Osteoblast (primary cell): ENCODE measurements at places on chromosomes 12 and 14. TPM values are rescaled to one million over a fixed set of nuclear protein-coding genes. Genes with fewer than 3 reads are reported as not detected.
A peak's percentile ranks its signal among the peaks of the same experiment; 100 is the strongest.

GRCh38 chr12:92942905-92943304 lies 13.8 kb upstream of the EEA1 start:
- no peaks in the 10 kb centered on the region for H3K27me3 ChIP-seq
- DNase-seq: no peak
- H3K4me1 ChIP-seq: peaks cover 14% of the 10 kb centered on the region
- H3K4me3 ChIP-seq: no peak overlapping the region
- no peaks in the 10 kb centered on the region for H3K36me3 ChIP-seq

DNA sequence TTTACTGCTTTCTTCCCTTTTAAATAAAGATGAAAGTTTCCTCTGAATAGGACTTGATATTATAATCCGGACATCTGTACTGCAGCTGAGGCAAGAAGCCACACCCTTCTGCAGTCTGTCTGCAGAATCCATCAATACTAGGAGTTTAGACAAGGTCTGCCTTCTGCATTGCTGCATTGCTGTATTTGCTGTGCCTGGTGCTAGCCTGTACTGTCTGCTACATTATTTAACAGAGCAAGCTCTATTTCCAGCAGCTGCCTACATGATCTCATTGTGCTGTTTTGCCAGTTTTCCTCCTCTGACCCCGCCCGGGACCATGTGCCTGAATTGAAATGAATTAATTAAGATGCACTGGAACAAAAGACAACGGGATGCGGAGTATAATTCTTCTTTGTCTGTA lies 1.7 kb downstream of the TUBA1A start:
- H3K27ac ChIP-seq: no peak overlapping the region
- H3K4me3 ChIP-seq: peak overlapping the region; percentile 85
- peaks cover 10% of the 10 kb centered on the region for H3K4me1 ChIP-seq
- peaks cover 21% of the 10 kb centered on the region for H3K36me3 ChIP-seq
- DNase-seq: peak; percentile 70

DNA sequence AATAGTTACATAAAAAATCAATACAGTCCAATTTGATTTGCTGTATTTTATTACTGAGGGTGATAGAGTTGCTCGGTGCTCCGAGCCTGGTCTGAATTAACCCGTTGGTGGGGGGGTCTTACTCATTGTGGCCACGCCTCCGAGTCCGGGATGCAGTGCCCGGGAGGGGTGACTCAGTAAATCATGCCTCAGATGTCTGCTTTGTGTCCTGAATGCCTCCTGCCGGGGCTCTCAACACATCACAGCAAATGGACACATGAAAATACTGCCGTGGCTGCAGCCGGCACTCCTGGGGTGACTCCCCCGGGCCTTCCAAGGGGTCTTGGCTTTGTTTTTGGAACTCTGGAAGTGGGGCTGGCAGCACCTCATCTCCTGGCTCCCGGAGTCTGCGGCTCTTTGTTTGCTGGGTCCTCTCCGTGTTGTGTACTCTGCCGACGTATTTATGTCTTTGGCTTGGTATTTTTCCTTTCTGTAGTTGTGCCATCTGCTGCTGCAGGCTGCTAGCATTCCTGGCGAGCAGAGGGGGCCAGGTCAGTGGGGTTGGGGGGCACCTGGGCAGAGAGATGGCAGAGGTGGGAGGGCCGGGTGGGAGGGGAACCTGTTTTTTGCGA lies 129.0 kb downstream of the AACS start:
- H3K27me3 ChIP-seq: peaks cover 10% of the 10 kb centered on the region
- H3K4me1 ChIP-seq: no peaks in the 10 kb centered on the region
- DNase-seq: no peak
- no peaks in the 10 kb centered on the region for H3K36me3 ChIP-seq
- no peak overlapping the region for H3K27ac ChIP-seq

GRCh38 chr14:87667659-87668058 lies 325.3 kb downstream of the GALC start:
- H3K36me3 ChIP-seq: no peaks in the 10 kb centered on the region
- H3K4me1 ChIP-seq: no peaks in the 10 kb centered on the region
- no peaks in the 10 kb centered on the region for H3K27me3 ChIP-seq
- DNase-seq: no peak
- no peak overlapping the region for H3K27ac ChIP-seq
- H3K4me3 ChIP-seq: no peak overlapping the region

Gene CLMN
- 1.1 and 1.5 TPM in 2 replicates for total RNA-seq

Gene LRP1-AS
- total RNA-seq: not detected in 2 replicates

Gene NOC4L
- 7.7 and 11.2 TPM in 2 replicates for total RNA-seq

Gene FLVCR2
- total RNA-seq: 1.5 and 1.8 TPM in 2 replicates

DNA sequence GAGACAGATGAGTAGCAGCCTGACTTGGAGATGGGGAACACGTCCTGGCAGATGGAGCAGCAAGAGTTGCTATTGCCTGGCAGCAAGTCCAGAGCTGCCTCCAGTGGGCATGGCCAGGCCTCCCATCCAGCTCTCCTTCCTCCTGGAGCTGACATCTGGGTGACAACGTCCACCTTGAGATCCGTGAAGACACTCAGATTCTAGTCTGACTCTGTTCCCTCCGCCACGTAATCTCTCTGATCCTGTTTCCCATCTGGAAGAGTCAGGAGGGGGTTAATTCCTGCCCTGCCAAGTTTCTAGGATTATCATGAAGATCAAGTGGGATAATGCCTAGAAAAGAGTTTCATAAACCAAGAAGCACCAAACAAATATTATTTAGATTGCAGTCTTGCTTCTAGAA lies 65.3 kb upstream of the FAM181A start:
- no peak for DNase-seq
- no peak overlapping the region for H3K27ac ChIP-seq
- no peaks in the 10 kb centered on the region for H3K4me1 ChIP-seq
- no peak overlapping the region for H3K4me3 ChIP-seq
- H3K27me3 ChIP-seq: no peaks in the 10 kb centered on the region

- H3K4me1 ChIP-seq: no peaks in the 10 kb centered on the region
- H3K4me3 ChIP-seq: no peak overlapping the region
- H3K27ac ChIP-seq: no peak overlapping the region
- H3K36me3 ChIP-seq: peaks cover 40% of the 10 kb centered on the region
- DNase-seq: no peak
Observed at GRCh38 chr12:88122666-88123065, 19.2 kb downstream of the CEP290 start.

- no peak overlapping the region for H3K4me3 ChIP-seq
- DNase-seq: peak; percentile 55
- H3K27me3 ChIP-seq: peaks cover 11% of the 10 kb centered on the region
- no peak overlapping the region for H3K27ac ChIP-seq
- no peaks in the 10 kb centered on the region for H3K4me1 ChIP-seq
Observed at GRCh38 chr14:100608586-100609330, 21.5 kb upstream of the BEGAIN start.

DNA sequence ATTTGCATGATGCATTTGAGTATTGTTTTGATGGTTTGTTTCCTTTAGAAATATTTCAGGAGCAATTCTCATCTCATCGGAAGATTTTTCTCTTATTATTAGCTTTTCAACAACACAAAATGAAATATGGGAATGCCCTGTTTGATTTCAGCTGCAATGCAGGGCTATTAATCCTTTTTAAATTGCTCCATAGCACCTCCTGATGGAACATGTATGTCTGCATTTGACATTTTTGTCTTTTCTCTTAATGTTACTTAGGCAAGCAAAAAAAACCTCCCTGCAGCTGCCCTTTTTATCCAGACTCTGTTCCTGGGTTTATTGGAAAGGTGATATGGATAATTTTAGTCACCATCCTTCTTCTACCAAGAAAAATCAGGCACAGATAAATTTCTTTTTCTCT lies 895.8 kb downstream of the RPS29 start:
- no peaks in the 10 kb centered on the region for H3K27me3 ChIP-seq
- H3K36me3 ChIP-seq: no peaks in the 10 kb centered on the region
- no peak for DNase-seq
- no peak overlapping the region for H3K27ac ChIP-seq
- no peak overlapping the region for H3K4me3 ChIP-seq

GRCh38 chr14:100307766-100308426 lies 1.7 kb upstream of the SLC25A29 start:
- DNase-seq: peak; percentile 88
- H3K27me3 ChIP-seq: peaks cover 14% of the 10 kb centered on the region
- H3K36me3 ChIP-seq: no peaks in the 10 kb centered on the region
- H3K4me3 ChIP-seq: peak overlapping the region; percentile 81
- H3K27ac ChIP-seq: no peak overlapping the region

DNA sequence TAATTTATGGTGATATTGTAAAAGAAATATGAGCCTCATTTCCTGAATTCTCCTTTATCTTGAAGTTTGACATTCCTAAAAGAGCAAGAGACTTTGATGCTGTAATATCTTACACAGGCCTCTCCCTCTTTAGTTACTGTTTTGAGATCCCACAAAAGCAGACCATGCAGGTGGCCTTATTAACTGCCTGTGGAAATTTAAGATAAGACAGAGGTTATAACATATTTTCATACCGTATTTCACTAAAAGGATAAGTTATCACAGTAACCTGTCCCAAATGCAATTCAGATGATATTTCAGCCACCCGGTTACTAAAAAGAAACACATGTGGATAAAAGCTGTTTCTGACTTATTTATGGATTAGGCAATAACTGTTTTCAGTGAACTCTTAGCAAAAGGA lies 150.1 kb downstream of the NAV3 start:
- H3K27ac ChIP-seq: no peak overlapping the region
- H3K4me1 ChIP-seq: peaks cover 3% of the 10 kb centered on the region
- H3K36me3 ChIP-seq: peaks cover 3% of the 10 kb centered on the region
- H3K4me3 ChIP-seq: no peak overlapping the region

Gene RAPGEF3
- total RNA-seq: 3.5 and 4.3 TPM in 2 replicates

DNA sequence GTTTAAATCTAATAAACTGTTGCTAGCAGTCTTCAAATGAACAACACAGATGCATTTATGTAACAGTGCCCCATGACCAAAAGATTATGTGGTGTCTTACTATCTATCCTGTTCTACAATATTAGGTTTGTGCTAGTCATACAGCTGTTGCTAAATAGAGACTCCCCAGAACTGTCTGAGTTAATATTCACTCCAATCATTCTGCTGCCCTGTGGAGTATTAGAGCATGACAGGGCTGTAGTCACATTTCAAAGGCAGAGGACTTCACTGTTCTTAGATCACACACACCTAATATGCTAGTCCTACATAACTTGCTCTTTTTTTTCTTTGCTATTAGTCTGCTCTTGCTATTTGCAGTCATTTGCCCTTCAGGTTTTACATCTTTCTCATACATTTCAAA lies 157.6 kb upstream of the MDGA2 start:
- no peaks in the 10 kb centered on the region for H3K4me1 ChIP-seq
- no peaks in the 10 kb centered on the region for H3K27me3 ChIP-seq
- no peak overlapping the region for H3K4me3 ChIP-seq
- DNase-seq: peak; percentile 0
- no peaks in the 10 kb centered on the region for H3K36me3 ChIP-seq

Gene BEGAIN
- total RNA-seq: 1.1 TPM in 1 of 2 replicates, not detected in the other

- no peak overlapping the region for H3K4me3 ChIP-seq
- H3K4me1 ChIP-seq: peaks cover 32% of the 10 kb centered on the region
- H3K36me3 ChIP-seq: peaks cover 49% of the 10 kb centered on the region
- no peaks in the 10 kb centered on the region for H3K27me3 ChIP-seq
- DNase-seq: peak; percentile 80
Observed at GRCh38 chr12:111444925-111445725, 39.4 kb downstream of the SH2B3 start.

Gene TMEM229B
- total RNA-seq: 5.8 and 8.3 TPM in 2 replicates

Gene VPS29
- total RNA-seq: 51.4 and 54.8 TPM in 2 replicates

- no peaks in the 10 kb centered on the region for H3K36me3 ChIP-seq
- H3K27ac ChIP-seq: no peak overlapping the region
Observed at GRCh38 chr12:55736780-55737580, 5.9 kb upstream of the GDF11 start.

- peak; percentile 51 for DNase-seq
- peak overlapping the region; percentile 96 for H3K27ac ChIP-seq
- H3K4me1 ChIP-seq: peaks cover 45% of the 10 kb centered on the region
- no peak overlapping the region for H3K4me3 ChIP-seq
Observed at GRCh38 chr12:89067421-89068187, 284.7 kb downstream of the DUSP6 start.

GRCh38 chr14:24399447-24399822 lies 632 bp downstream of the NYNRIN start:
- DNase-seq: no peak
- peak overlapping the region; percentile 72 for H3K4me3 ChIP-seq
- peaks cover 17% of the 10 kb centered on the region for H3K4me1 ChIP-seq
- no peaks in the 10 kb centered on the region for H3K36me3 ChIP-seq
- no peak overlapping the region for H3K27ac ChIP-seq

Gene MYO1A
- total RNA-seq: under 0.01 TPM in 1 of 2 replicates, not detected in the other

DNA sequence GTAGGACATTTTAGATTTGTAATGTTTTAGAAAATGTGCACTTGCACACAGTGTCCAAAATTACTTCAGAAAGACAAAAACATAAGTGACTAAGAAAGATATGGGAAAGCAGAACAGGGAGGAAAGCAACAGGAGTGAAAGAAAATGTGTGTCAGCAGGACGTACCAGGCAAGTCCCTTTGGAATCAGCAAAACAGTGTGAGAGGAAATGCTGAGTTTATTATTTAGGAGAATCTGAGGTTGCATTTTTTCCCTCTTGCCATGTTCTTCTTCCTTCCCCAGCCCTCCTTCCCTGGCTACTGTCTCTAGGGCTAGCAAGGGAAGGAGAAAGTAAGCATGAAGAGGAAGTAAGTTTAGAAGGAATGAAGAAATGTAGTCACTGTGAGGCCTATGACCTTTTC lies 67.7 kb upstream of the CD163 start:
- no peaks in the 10 kb centered on the region for H3K36me3 ChIP-seq
- no peaks in the 10 kb centered on the region for H3K27me3 ChIP-seq
- no peak for DNase-seq
- no peak overlapping the region for H3K27ac ChIP-seq
- H3K4me3 ChIP-seq: no peak overlapping the region
- H3K4me1 ChIP-seq: no peaks in the 10 kb centered on the region

GRCh38 chr14:97866195-97866594 lies 1069.0 kb downstream of the VRK1 start:
- no peak for DNase-seq
- no peaks in the 10 kb centered on the region for H3K36me3 ChIP-seq
- no peak overlapping the region for H3K27ac ChIP-seq
- H3K4me3 ChIP-seq: no peak overlapping the region
- no peaks in the 10 kb centered on the region for H3K27me3 ChIP-seq
- H3K4me1 ChIP-seq: no peaks in the 10 kb centered on the region

DNA sequence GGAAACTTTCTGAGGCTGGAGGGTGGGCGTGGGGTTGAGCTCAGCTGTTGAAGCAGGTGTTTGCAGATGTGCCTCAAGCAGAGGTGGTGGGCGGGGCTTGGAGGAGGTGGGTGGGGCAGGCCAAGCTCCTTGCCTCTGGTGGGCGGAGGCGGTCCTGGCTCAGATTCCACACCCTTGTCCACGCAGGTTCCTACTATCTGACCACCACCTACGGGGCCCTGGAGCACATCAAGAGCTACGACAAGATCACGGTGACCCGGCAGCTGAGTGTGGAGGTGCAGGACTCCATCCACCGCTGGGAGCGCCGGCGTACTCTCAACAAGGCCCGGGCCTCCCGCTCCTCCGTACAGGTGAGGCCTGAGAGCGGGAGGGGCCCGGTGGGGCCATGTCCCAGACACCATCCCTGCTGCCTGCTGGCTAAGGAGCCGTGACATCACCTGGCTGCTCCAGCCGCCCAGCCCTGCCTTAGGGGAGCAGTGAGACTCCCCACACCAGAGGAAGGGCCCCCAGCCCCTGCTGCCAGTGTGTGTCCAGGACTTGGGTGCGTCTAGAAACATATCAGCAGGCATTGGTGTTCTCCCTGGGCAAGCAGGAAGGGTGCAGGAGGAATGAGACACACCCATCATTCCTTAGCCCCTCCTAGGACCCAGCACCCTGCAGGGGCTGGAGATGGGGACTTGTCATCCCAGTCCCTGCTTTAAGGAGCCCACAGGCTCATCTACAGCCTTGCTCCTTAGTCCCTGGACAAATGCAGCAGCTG lies 63.4 kb downstream of the LGMN start:
- DNase-seq: peak; percentile 90
- H3K36me3 ChIP-seq: peaks cover 15% of the 10 kb centered on the region
- H3K27ac ChIP-seq: no peak overlapping the region
- no peak overlapping the region for H3K4me3 ChIP-seq

Gene SYT10
- not detected in 2 replicates for total RNA-seq
